Foreskin keratinocyte (primary cell): ENCODE measurements at places on chromosomes 2 and 18. TPM values are rescaled to one million over a fixed set of nuclear protein-coding genes. Genes with fewer than 3 reads are reported as not detected.

GRCh38 chr2:9191041-9191481 lies 15.6 kb upstream of the ASAP2 start:
- no peak for DNase-seq

GRCh38 chr2:240600451-240600961 lies 14.0 kb downstream of the CAPN10 start:
- no peak for DNase-seq

Gene APCDD1
- 2.8 and 5.6 TPM in 2 replicates for total RNA-seq

Gene CENPA
- 30.8 and 39.0 TPM in 2 replicates for total RNA-seq
